SW 1271 (cell line): ENCODE measurements at places on chromosomes 3 and 15.

GRCh38 chr3:81164806-81165205 lies 596.6 kb downstream of the GBE1 start:
- no peak for DNase-seq

DNA sequence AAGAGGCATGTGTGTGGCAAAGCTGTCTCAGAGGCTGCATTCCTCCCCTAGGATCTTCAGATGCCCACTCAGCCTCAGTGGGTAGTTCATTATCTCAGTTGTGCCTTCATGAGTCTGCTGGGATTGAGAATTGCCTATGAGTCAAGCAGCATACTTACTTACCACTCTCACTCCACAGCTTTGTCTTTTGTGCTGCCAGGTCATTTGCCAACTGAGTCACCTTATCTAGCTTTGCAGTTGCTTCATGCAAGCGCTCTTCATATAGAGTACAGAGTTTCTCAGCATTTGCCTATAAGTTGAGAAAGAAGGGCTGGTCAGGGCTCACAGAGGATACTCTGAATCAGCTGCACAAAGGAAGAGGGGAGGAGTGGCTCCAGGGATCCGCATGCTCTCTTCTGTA lies 89.5 kb downstream of the MYH15 start:
- DNase-seq, result no peak

DNA sequence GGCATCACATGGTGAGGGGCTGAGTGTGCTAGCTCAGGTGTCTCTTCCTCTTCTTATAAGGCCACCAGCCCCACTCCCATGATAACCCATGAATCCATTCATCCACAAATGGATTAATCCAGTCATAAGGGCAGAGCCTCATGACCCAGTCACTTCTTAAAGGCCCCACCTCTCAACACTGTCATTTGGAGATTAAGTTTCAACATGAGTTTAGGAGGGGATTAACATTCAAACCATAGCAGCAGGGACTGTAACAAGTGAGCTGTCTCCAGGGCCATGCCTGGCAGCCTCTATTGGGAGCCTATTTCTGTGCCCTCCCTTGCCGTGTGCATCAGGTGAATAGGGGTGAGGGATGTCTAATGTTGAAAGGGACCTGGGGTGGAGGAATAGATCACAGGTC lies 77.5 kb downstream of the CHRD start:
- no peak for DNase-seq

GRCh38 chr15:68154923-68155559 lies 50.1 kb downstream of the CALML4 start:
- DNase-seq, result no peak

DNA sequence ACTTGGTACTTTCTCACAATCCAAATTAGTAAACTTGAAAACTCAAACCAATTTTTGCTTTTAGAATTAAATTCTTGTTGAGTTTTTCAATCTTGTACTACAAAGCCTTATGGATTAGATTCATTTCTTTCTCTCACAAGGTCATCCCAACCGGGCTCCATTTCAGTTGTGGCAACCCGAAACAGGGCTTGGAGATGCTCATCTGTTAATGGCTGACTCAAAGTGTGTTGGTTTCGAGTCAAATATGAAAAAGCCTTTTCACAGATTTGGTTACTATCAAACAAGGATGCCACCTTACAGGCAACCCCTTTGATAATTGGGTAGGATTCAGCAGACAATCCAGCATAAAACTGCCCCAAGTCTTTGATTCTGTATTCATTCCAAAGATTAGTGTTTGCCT lies 1.8 kb downstream of the EPM2AIP1 start:
- no peak for DNase-seq

DNA sequence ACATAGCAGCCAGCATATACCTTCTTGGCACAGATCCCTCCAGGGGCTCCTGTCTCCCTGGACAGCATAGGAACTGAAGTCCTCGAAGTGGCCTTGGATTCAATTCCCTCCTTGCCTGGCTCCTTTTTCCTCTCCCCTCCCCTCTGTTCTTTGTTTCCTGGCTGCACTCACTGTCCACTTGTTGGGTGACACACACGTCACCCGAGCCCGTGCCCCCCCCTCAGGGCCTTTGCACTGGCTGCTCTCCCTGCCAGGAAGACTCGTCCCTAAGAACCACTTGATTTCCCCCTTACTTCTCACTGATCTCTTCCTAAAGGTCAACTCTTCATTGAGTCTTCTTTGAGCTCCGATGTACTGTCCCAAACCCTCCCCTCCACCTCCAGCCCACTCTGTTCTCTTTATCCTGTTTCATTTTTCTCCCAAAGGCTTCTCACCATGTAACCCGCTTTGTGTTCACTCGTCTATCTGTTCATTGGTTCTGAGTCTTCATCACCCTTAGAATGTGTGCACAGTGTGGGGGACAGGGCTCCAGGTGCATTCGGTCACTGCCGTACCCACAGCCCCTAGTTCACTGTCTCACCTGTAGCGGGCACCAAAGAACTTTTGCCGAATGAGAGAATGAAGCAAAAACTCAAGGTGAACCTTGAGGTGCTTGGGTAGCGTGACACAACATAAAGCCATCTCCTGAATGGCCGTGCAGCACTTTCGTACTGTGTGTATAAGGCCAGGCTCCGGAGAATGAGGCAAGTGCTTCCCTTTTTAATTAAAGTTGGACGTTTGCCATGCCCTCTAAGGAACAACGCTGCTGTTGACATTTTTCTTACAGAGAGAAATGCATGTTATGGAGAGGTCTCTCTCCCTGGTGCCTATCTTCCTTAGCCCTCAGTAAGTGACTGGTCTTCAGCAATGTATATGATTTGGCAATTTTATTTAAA lies 74.0 kb downstream of the CHRNA7 start:
- no peak for DNase-seq

DNA sequence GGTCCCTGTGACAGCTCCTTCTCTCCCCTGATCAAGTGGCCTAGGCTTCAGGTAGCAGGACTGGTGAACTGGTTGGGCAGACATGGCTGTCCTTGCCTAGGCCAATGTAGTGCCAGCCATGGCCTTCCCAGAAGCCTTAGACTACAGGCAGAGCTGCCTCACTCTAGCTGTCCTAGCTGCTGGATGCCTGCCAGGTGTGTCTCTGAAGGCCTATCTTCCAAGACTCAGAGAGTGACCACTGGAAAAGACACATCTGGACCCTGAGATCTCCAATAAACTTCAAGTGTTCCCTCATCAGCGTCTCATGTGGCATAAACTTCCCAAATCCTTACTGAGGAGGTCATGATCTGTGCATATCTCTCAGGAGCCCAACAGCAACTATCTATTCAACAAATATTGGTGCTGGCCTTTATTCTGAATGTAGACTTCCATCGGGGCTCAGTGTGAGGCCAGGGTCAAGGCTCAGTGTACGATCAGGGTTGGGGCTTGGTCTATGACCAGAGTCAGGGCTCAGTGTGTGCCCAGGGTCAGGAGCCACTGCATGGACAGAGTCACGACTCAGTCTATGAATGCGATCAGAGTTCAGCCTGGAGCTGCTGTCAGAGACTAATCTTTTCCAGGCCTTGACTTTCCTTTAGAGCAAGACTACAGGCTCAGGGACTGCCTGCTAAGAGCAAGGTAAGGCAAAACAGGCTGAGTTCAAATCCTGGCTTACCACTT lies 36.5 kb upstream of the INSYN1 start:
- DNase-seq, result no peak

DNA sequence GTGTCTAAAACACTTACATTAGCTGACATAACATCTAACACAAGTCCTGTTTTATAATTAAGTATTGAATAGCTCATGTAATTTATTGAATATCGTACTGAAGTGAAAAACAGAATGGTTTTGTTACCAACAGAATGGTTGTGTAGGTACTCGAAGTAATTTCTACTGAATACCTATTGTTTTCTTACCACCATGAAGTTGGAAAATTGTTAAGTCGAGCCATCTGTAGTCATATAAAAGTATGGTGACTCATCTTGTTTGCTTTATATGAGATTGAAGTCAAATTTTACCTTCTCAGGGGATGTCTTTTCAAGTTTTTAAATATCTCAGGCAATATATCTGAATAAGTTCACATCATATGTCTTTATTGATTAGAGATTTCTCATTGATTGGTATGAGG lies 37.6 kb downstream of the PIAS1 start:
- no peak for DNase-seq

DNA sequence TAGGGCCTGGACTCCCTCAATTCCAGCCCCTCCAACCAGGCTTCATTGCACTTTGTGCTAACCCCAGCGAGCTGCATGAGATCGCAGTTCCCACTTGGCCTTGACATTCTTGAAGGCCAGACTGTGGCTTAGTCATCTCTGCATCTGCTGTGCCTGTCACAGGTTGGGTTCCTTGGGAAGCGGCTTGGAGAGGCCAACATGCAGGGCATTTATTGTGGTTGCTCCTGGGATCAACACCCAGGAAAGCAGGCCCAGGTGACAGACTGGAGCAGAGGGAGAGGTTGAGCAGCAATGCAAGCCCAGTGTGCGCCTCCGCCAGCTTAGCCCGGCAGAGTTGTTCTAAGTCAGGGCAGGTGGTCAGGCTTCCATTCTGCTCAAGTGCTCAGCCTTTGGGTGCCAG lies 10.5 kb downstream of the ABCF3 start:
- no peak for DNase-seq

DNA sequence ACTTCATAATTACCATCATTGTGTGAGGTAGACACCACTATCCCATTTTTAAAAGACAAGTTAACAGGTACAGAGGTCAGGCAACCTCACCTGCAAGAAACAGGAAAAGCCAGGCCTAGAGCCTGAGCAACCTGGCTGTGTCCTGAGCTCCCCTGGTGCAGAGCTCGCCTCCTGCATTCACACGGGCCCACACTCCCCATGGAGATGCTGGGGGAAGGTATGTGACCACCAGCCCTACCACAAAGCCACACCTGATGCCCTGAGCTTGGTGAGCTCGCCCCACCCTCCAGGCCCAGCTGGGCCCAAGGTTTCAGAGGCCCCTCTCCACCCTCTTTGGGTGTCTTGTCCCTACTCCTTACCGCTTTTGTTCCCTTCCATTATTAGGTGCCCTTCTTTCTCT lies 1.2 kb upstream of the EFCAB12 start:
- no peak for DNase-seq

DNA sequence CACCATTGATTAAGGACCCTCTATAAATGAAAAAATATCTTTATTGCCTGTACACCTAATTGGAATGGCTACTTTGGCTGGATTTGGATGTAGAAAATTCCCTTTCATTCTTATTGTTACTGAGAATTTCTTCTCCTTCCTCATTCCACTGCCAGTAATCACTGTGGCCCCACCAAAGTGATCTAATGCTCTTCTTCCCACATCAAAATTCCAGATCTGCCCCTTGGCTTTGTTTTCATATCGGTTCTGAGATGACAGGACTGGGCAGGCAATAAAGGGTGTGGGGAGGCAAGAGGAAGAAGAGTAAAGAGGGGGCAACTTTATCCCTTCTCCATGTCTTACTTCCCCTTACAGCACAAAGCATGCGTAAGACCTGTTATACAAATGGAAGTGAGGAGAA lies 2.1 kb downstream of the ANKUB1 start:
- no peak for DNase-seq

DNA sequence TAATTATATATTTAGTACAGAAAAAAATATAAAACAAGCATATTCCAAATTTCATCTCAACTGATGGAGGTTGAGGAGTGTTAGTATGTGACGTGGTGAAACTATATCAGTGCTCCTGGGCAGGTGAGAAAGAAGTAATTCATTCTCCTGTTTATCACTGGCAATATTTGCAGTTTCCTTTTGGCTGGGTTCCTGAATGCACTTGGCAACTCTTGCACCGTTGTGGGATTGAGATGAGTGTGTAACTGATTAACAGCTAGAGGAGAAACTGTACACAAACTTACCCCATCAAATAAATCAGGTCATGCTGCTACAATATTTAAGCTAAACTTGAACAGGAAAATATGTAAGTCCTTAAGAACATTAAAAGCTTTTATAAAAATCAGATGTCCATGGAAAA lies 2.1 kb upstream of the ATP13A4 start:
- DNase-seq, result no peak

DNA sequence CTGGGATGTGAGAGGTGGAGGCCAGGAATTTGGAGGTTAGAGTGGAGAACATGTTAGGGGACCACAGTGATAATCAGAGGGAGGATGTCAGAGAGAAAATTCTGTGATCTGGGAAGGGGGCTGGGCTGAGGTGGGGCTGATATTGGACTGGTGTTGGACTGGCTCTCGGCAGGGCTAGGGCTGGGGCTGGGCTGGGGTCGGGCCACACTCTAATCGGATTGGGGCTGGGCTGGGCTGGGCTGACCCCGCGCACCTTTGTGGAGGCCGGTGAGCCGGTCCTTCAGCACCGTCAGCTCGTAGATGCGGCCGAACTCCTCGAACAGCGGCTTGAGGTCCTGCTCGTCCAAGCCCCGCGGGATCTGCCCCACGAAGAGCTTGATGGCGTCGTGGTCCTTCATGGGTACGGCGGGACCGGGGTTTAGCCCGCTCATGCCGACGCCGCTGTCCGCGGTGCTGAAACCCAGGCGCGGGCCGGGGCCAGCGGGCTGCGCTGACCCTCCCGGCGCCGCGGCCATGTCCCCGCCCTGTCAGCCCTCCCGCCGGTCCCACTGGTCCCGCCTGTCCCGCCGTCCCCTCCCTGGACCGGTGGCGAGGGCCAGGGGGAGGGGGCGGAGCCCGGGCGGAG lies 485 bp downstream of the CELF6 start:
- no peak for DNase-seq

DNA sequence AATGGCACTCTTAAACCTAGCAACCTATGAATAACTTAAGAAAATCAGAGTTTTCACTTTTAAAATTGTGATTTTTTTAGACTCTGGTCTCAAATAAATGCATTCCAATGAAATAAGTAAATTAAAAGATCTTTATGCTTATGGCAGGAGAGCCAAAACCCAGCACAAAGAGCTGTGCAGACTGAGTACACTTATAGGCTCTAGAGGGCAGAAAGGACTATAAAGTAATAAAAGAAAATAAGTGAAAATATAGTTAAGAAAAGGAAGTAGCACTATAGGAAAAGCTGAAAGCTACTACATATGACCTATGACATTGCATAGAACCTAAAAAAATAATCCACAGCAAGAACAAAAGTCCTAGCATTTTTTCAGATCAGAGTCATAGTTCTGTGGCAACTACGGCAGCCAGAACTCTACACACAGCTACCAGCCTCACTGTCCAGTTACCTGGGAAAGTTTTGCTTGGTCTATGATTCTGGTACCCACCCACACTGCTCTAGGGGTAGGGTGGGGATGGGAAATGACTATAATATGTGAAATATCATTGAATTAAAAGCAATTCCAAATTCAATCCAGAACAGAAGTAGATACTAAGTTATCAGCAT lies 30.5 kb downstream of the CLASP2 start:
- DNase-seq, result peak; percentile 3

DNA sequence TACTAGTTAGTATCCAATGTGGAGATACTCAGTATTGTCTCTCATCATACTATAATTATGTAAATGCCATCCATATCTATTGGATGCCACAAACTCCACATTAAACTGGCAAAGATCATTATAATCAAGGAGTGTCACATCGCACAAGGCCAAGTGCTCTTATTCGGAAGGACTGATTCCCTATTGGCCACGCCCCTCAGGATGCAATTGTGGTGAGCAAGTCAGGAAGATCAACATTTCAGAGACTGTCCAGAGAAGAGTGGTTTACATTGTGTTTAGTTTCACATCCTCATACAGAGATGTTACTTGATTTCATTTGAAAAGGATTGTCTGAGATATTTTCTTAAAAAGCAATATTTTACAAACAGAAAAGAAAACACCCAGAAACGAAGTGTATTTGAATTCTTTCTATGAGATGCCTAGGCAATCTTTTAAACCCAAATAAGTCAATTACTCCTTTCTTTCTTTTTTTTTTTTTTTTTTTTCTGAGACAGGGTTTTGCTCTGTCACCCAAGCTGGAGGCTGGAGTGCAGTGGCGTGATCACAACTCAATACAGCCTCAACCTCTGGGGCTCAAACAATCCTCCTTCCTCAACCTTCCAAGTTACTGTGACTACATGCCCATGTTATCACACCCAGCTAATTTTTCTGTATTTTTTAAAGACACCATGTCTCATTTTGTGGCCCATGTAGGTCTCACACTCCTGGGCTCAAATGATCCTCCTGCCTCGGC lies 369.1 kb downstream of the RBMS3 start:
- no peak for DNase-seq
